ENCODE measurements at places on chromosomes 12 and 14.

- DNase-seq = no peak
These were observed 206.2 kb downstream of the FSCB start for GRCh38 chr14:44300916-44301315.

DNA sequence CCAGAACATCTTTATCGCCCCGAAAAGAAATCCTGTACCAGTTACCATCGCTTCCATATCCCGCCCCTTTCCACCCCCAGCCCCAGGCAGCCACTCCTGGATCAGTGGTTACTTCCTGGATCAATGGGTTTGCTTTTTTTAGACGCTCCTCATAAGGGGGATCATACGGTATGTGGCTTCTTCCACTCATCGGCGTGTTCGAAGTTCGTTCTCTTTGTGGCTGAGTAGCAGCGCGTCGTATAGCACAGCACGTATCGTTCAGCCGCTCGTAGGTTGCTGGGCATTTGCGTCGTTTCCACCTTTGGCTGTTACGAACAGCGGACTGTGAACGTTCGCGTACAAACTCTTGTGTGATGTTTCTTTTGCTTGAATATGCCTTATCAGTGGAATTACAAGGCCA, 1.8 kb downstream of the NOC4L start:
- no peak for DNase-seq

DNA sequence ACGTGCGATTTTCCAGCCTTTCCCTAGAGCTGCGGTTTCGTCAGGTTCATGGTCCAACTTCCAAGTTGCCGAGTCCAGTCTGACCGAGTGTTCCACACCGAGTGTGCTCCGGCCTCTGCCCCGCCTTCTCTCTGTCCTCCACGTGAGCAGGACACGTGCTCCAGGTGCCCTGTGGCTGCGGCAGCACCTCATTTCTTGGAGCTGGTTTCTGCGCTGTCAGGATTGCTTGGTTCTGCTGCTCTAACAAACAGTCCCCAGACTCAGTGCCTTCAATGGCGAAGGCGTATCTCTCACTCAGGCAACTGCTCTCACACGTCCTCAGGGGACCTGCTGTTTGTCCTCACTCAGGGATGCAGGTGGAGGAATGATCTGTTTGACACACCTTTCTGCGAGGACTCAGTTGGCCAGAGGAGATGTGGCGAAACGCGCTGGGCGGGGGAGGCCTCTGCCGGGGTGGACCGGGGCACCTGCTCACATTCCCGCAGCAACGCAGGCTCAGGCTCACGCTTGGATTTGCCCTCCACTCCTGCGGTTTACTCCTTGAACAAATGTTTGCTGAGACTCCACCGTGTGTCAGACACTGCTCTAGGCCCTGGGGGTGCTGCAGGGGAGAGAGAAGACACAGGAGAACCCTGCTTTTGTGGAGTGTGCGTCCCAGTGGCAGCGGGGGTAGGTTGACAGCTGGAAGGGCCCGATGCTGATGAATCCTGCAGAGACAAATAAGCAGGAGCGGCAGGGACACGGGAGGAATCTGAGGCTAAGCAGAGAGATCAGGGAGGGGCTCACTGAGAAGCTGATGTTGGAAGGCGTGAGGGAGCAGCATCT, 63.4 kb upstream of the FBRSL1 start:
- DNase-seq = no peak

DNA sequence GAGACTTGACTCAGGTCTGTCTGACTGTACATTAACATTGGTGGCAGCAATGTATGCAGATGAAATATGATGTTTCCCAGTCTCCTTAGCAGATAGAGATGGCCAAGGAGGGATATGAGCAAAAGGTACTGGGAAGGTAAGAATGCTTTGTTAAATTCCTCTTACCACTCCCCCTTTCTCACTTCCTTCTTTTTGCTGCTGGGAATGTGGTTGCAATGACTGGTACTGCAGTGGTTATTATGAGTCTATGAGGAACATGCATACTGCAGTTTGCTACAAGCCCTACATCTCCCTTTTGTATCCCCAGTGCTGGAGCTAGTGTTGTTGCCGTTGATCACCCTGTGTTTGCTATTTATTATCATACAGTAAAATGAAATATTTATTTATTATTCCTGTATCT, 35.9 kb downstream of the ALDH1L2 start:
- DNase-seq = no peak

GRCh38 chr14:24411443-24412389, 12.9 kb downstream of the NYNRIN start:
- DNase-seq = no peak

- no peak for DNase-seq
These were observed 9.4 kb upstream of the CNIH1 start for GRCh38 chr14:54450535-54450934.

- no peak for DNase-seq
These were observed 162.0 kb downstream of the IPO8 start for GRCh38 chr12:30533558-30534265.

- no peak for DNase-seq
These were observed 1.5 kb downstream of the RILPL1 start for GRCh38 chr12:123532019-123532418.

DNA sequence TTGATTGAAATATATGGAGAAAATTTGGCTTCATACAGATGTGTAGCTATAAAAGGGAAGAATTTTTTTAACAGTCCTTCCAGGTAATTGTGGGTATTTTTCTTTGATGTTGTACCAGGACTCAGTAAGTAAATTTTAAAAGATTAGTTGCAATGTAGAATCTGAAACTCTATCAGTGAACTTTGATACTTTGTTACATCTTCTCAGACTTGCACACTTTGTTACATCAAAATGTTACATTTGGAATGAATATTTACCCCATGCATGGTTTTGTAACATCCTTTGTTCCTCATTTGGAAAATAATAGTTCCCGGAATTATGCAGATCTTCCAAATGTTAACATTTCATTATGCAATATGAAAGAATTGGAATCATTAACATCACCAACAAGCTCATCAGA, 13.8 kb downstream of the MTHFD1 start:
- no peak for DNase-seq

DNA sequence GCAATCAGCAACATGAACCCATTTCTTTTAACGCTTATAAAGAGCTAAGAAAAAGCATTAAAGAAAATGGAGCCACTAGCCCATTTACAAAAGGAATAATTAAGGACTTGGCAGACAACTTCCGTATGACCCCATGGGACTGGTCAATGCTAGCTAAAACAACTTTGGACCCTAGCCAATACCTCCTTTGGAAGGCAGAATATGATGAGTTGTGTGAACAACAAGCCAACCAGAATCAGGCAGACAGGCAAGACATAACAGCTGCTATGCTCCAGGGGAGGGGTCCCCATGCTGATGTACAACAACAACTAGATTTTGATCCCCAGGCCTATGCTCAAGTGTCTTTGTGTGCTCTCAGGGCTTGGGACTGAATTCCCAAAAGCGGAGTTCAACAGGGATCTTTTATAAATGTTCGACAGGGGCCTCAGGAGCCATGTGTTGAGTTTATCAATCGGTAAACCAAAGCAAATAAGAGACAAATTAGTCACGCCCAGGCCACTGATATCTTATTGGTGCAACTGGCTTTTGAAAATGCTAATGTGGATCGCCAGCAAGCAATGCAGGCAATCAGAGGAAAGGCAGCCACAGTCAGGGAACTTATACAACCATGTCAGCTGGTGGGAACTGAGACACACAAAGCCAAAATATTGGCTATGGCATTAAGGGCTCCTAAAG, 254.4 kb upstream of the DIO2 start:
- DNase-seq = no peak

- no peak for DNase-seq
These were observed 30.8 kb downstream of the TMTC3 start for GRCh38 chr12:88172844-88173407.

DNA sequence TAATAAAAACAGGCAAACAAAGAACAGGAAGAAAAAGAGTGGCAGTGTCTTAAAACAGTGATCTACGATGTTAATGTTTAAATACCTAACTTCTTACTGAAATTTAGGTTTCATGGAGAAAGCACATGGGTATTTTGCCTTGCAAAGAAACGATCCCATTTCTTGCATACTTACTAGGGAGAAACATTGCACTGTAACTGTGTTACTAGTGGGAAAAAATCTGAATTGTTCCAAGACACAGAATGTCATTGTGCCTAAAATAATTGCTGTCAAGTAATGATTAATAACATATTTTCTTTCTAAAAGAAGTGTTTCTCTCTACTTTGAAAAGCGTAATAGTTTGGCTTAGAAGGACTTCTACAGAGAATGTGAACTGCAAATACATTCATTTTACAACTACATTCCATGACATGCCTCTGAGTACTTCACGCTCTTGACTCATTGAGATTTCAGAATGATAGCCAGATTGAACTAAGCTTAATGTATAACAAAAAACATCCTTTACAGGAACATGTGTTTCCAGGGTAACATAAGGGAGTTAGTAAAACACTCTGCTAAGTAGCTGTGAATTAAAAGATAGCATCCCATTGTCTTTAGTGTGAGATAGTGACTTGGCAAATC, 256.2 kb upstream of the CPNE8 start:
- DNase-seq = no peak

DNA sequence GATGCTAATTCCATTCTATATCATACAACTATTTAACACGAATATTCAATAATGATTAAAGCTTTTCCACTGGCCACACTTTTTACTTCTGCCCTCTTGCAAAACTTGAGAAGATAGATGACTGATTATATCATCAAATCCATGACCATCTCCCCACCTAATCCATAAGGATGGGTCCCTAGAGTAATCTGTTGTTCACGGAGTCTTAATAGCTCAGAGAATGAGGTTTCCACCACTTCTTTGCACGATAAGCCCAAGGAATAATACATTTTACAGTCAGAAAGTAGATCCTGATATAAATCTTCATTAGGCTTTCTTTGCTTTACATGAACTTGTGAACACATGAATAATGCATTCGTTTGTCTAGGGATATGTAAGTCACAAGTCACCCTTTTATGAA, 527.2 kb downstream of the GALC start:
- DNase-seq = no peak

DNA sequence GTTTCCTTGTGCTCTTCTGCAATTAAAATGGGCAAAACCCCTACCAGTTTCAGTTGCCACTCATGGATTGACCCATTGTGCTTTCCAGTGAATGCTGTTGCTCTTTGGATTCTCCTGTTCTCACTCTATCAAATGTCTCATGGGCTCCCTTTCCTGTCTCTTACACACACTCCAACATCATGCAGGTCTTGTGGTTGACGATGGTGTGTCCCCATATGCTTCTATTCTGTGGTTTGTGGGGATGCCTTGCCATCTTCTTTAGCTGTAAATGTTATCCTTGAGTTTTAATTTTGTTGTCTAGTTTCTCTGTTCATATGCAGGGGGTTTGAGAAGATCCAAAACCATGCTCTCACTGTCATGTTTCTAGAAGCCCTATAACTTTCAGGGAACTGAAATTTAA, 31.9 kb upstream of the FBXO34 start:
- no peak for DNase-seq

- DNase-seq = no peak
These were observed 323.5 kb upstream of the PDE3A start for GRCh38 chr12:20044846-20045245.

DNA sequence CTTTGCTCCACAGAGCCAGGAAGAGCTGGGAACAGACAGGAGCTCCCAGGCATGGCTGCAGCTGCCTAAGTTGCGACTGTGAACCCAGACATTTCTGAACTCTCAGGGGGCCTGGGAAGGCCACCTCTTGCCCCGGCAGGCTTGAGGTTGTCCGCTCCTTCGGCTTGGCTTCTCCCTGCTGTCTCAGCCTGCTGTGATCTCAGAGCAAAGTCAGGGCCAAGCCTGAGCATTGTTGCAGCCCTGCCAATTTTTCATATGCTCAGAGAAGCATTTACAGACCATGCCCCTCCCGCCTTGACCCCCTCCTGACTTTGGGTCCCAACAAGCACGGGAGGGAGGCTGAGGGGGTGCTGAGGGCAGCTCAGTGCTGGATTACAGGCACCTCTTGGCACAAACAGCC, 1439.1 kb upstream of the FLRT2 start:
- no peak for DNase-seq

- DNase-seq = no peak
These were observed 51.0 kb upstream of the CRADD start for GRCh38 chr12:93626160-93626559.

- no peak for DNase-seq
These were observed 62.0 kb downstream of the DYRK2 start for GRCh38 chr12:67710582-67710981.

DNA sequence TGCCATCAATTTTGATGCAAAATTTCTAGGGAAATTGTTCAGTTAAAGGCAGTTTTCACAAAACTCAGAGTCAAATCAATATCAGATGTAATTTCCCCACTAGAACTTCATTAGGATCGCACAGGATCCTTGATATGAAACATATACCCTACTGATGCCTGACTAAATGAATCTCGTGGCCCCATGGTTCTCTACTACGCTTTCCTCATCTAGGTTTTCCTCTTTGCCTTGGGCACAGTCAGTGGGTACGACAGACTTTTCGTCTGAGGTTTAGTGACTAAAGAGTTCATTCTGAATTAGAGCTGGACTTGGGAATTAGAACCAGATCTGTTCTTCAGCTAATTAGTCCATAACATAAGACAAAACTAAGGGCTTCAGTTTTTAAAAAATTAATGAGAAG, 42.5 kb upstream of the GNPNAT1 start:
- no peak for DNase-seq

DNA sequence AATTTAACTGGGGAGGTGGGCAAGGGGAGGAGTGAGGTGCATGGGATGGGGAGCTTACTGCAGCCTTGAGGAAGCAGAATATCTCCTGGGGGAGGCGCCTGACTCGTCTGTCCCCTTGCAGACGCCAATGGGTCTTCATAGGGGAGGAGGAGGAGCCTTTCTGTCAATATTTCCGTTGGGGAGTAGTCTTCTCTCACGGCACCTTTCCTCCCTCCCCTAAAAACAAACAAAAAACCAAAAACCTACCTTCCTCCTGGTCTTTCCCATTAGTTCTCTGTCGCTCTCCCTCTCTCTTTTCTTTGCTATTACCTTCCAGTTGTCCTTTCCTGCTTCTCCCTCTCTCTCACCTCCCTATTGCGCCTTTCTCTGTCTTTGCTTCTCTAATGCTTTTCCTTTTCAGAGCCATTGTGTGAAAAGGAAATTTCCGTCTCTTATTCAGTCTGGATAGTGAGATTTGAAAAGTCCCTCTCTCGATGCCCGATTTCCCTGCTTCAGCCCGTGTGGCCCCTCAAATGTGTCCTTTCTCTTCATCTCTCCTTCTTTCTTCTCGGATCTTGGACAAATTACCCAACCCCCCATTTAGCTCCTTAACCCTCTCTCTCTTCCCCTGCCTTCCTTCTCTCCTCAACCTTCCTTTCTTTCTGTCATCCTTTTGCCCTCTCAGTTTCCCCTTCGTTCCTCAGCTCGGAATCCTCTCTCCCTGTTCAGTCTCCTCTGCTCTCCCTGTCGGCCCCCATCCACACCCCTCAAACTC, 5.9 kb downstream of the GPR84 start:
- DNase-seq = peak; percentile 66

DNA sequence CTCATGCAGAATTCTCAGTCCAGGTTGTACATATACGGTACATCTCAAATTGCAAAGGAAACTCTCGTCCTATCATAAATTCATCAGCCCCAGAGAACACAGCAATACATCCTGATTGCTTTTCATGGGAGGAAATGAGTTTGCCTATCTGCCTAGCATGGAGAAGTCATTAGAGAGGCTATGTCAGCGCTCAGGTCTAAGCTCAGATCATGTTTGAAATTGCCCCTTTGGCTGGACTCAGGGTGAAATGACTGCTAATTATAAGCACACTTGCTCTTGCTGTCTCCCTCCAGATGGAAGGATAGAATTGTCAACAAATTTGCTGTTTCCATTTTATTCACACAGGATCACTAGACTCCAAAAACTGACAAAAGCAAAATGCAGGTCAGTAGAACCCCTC, 178.4 kb downstream of the RIMBP2 start:
- no peak for DNase-seq

GRCh38 chr12:49536526-49537071, 2.2 kb upstream of the KCNH3 start:
- DNase-seq = no peak

- DNase-seq = no peak
These were observed 2.0 kb downstream of the CRY1 start for GRCh38 chr12:107091381-107091780.
